Skin of body (tissue), 3 donors: ENCODE measurements at places on chromosomes 16 and 17.

- no peak for DNase-seq
Measured at GRCh38 chr17:21113716-21114115, 13.0 kb upstream of the DHRS7B start.

DNA sequence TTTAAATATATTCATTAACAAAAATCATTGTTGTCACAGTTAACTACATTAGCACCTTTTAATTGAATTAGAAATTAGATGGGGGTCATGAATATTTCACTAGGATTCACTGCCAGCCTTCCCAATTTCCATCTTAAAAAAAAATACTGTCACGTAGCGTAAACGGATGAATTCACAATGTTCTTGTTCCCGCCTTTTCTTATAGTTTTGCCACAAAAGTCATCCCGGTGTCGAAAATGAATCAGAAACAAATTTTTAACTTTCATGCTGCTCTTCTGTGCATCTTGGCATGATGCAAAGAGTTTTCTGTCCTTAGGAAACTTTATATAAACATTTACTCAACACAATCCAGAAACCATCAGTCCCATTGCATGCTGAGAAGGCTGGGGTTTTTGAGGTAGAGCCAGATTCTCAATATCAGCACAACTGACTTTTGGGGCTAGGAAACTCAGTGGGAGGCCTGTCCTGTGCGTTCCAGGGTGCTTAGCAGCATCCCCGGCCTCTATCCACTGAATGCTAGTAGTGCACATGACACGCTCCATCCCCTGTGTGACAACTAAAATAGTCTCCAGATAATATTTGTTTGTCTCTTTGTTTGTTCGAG, 252.9 kb upstream of the XYLT1 start:
- no peak for DNase-seq

DNA sequence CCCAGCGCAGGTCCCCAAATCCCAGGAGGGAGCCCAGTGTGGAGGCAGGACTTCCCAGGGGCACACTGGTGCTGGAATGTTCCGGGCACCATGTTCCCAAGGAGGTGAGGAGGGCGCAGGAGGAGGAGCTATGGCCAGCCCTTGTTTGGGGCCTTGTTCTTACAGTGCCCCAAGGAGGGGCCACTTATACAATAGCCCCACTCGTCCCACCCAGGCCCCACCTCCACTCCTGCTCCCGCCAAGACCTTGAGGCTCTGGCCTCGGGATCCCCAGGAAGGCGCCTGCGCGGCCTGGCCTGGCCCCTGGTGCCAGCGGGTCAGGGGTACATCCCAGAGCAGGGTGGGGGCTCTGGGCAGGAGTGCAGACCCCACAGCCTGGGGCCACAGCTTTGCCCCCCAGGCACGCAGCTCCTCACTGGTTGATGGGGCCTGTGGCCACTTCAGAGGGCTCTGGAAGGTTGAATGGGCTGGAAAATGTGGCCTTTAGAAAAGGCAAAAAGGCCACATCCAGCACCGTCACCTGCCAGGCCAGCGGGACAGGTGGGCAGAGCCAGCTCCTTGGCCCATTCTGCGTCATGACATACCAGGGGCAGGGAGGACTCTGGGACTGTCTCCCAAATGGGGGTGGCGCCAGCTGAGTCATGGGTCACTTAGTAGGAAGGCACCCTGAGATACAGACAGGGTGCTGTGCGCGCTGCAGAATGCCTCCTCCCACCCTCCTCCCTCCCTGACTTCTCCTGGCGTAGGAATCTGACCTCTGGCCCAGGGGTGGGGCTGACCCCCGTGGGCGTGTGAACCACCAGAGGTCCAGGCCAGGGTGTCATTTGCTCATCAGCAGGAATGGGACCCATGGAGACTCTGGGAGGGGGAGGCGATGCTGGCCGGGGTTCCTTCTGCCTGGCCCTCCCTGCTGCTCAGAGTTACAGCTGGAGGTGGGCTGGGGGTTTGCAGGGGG, 32.3 kb upstream of the PVALEF start:
- no peak for DNase-seq

- no peak for DNase-seq
Measured at GRCh38 chr17:81994593-81995462, 17.4 kb downstream of the ASPSCR1 start.

DNA sequence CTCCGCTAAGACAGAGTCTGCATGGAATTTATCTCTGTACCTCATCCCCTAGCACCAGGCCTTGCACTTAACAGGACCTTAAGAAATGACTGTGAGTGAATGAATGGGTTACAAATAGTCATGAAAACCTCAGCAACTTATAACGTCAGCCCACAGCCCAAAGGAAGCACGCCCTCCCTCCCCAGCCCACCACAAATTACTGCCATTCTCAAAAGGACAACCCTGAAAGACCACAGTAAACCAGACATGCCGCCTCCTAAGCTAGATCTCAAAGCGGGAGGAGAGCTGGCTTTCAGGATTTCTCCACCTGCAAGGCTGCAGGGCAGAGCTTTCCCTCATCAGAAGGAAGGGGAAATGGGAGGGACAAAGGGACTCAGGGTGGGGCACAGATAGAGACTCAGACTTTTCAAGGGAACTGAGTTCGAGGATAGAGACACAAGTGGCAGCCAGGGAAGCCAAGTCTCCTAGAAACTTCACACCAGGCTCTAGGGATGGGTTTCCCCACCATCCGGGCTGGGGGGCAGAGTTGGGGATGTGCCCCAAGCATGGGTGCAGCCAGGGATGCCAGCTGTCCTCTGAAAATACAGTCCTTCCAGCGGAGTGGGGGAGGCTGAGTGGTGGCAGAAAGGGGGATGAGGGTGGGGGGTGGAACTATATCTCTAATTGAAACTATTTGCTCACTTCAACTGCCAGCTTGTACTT, 56.7 kb downstream of the PLXDC1 start:
- no peak for DNase-seq
